ENCODE measurements at places on chromosomes 5 and 9.

DNA sequence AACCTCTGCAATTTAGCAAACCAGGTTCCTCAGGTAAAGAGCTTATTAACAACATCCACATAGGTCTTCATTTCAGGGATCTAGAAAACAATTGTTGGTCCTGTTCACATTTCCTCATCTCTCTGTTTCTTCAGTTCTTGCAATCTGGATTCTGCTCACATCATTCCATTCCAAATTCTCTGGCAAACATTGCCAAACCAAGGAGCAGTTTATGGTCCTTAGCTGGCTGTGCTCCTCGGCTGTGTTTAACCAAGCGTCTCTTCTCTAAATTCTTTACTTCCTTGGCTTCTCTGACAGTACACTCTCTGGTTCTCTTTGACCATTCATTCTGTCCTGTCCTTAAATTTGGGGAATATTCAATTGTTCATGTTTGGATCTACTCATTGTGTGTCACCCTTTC, 65.8 kb upstream of the RANBP3L start:
- DNase-seq: no peak

DNA sequence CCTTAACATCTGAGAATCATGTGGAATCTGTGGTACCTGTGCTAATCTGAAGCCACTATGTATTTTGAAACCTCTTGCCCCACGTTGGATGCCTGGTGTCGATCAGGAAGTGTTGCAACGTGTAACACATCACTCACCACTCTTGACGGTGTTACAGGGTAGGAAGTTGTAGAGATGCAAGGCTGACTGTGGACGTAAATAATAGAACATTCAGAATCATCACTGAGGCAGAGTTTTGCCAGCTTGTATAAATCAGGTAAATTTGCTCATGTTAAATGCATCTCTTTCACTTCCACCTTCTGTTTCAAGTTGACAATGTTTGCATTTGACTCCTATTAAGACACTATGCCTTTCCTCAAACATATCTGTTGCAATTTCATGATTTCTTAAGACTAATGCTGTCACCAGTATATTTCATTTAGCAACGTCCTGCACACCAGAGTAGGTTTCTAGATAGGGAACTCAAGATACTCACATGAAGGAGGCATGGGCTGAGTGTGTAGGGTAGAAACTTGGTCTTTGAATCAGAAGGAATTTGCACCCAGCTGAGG, 38.1 kb downstream of the BASP1 start:
- peak; percentile 66 for DNase-seq

DNA sequence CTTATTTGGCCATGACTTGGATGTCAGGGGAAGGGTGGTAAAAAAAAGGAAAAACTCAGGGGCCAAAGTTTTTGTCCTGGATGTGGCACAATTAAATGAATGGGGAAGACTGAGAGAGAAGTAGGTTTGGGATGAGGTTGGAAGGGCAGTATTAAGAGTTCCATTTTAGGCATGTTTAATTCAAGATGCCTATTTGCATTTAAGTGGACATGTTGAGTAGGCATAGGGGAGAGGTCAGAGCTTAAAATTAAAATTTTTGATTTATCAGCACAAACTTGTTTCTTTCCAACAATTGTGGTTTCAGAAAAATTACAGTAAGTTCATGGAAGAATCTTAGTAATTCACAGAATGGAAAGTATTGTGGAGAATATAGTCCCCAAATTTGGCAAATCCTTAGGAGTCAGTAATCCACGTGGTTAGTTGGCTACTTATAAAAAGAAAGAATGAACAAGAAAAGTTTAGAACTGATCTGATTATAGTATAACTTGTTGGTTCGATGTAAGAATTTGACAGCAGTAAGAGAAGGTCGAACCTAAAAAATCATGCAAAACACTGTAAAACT, 265.9 kb downstream of the SAXO1 start:
- DNase-seq: no peak

DNA sequence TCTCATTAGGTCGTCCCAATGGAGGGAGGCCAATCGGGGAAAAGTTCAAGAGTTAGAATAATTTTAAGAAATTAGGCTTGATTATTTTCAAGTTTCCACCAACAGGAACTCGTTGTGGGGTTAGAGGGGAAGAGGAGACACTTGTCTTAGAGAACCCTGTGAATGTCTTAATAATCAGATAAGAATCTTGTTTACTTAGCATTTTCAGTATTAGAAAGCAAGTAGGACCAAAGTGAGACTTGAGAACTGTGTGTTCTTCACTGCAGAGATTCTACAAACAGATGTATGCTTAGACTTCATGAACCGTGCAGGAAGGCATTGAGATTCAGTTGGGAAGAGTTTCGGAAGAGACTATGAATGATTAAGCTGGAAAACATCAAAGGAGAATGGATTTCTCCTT, 69.0 kb upstream of the HMHB1 start:
- no peak for DNase-seq

DNA sequence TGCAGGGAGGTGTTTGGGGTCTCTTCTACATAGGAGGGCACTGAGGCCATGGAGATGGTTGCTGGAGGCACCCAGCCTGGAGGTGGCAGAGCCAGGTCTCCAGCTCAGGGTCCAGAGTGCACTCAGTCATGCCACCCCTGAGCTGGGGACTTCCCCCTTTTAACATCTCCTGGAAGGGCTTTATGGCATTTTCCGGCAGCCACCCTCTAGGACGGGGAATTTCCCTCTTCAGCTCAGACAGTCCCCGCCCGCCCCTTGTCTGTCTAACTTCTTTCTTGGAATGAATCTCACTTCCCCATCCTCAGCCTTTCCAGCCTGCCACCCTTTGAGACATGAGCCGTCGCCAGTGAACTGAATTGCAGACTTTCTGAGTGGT, 49.9 kb downstream of the COL15A1 start:
- peak; percentile 73 for DNase-seq

- peak; percentile 63 for DNase-seq
Observed at GRCh38 chr5:146130440-146131045, 25.2 kb upstream of the PLAC8L1 start.

GRCh38 chr9:91191411-91192380, 170.0 kb downstream of the AUH start:
- no peak for DNase-seq

DNA sequence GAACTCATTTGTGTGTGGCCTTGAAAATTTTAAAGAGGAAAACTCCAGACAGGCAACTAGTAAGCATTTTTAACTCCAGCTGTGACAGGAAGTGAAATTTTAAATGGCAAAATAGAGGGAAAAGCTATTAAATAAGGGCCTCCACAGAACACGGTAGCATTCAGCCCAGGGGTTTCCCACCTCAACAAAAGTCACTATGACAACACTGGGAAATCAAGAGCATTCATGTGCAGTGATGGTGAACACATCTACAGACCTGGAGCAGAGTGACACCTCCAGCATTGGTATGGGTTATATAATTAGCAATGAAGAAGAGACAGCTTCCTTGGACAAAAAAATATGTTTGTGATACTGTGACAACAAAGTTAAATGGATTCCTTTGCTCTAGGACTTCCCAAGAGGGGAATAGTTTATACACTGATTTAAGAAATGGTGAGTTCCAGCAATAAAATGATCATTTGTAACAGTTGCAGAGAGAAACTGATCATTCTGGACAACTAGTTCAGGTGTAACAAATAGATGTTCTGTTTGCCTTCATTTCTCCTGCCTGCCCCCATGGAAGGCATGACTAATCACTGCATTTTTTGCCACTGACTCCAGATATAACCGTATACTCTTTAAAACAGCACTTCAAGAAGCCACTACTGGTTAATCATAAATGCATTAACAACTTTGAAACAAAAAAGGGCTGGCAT, 93.3 kb upstream of the SLC44A1 start:
- DNase-seq: peak; percentile 21

DNA sequence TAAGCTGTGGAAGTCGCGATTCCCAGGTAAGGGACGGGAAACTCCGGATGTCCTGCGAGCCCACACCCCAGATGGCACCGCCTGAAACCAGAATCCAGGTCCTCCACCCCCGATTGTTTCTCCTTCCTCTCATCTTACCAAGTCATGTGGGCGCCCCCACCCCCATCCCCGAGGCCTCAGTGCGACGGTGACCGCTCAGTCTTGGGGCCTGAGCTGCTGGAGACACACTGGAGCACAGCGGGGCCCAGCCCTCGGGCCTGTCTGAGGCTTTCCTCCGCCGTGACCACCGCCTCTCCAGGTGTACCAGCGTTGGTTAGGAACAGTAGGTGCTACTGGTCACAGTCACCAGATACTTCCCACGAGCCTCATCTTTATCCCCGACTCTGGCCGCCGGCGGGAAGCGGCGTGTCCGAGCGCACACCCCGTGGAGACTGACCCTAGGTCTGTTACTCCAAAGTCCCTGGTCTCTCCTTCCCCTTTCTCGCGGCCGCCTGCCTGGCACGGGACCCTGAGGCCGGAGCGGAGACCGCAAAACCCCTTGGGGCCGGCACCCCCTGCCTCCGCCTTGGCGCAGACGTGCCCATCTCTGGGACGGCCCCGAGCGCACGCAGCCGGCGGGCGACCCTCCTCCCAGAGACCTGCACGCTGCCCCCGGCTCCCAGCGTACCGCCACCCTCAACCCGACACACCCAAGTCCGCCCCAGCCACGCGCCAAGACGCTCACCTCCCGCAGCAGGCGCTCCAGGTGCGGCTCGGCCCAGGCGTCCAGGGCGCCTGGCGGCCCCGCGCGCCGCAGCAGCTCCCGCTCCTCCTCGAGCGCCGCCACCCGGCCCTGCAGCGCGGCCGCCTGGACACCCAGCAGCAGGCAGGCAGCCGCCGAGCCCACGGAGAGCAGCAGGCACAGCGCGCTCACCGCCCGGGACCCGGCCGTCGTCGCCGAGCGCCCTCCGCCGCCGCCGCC, 733 bp downstream of the COL23A1 start:
- DNase-seq: peak; percentile 15

- DNase-seq: peak; percentile 53
Observed at GRCh38 chr5:39218482-39219402, 621 bp downstream of the FYB1 start.

- DNase-seq: no peak
Observed at GRCh38 chr9:77829420-77829819, 181.3 kb upstream of the GNA14 start.

GRCh38 chr5:21391506-21391905, 1403.5 kb upstream of the CDH18 start:
- DNase-seq: no peak

All from trophoblast cell (in vitro differentiated cells and primary cell).